ENCODE measurements at places on chromosomes 6 and 20.

DNA sequence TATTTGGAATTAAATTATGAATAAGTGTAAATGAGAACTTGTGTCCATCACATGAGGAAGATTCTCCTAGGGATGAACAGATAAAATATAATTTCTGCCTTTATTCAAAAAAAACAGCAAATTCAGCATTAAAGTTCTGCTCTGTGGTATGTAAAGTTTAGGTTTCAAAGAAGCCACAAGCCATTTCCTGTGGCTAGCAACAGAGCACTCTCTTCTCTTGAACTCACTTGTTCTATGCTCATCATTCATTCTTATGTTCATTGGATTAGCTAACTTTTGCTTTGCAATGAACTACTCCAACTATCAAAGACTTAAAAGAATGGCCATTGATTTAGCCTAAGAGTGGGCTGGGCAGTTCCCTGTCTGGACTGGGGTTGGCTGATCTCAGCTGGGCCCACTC, 20.8 kb upstream of the SNRPB2 start:
- DNase-seq = no peak

- DNase-seq = no peak
Observed at GRCh38 chr20:5654557-5654956, 95.6 kb upstream of the SHLD1 start.

- no peak for DNase-seq
Observed at GRCh38 chr6:138795809-138796603, at the start of gene ECT2L. Gene ECT2L, plus strand, starts transcription at chr6:138796087. Its CDS starts 17,188 bp downstream, at chr6:138813275.

DNA sequence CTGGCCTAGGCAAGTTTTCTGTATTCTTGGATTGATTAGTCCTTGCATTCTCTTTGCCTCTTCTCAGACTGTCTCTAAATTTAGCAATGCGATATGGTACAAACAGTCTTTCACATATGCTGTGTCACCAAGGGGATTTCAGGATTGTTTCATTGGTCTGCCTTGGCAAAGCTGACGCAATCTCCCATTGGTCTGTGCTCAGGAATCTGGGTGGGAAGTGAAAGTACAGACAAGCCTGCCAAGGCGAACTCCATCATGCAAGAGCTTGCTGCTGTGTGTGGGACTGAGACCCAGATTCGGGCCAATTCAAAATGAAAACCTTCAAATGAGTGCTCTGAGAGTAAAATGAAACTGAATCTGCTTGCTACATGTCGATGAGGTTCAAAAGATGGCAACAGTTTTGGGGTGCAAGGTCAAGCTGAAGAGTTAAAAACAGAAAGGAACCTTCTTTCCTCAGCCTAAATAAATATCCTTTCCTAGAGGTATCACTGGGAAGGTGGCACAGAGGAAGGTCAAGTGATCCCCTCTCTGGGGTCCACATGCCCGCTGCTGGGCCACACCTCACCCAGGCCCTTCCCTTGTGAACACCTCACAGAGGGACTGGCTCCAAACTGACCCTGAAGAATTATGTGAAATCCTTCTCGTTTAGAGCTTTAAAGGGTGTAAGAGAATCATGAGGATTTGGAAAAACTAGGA, 198.8 kb upstream of the PREP start:
- DNase-seq = peak; percentile 19

- no peak for DNase-seq
Observed at GRCh38 chr6:10099529-10100140, 315.2 kb downstream of the TFAP2A start.

- no peak for DNase-seq
Observed at GRCh38 chr20:15162079-15162647, 824.8 kb upstream of the FLRT3 start.

DNA sequence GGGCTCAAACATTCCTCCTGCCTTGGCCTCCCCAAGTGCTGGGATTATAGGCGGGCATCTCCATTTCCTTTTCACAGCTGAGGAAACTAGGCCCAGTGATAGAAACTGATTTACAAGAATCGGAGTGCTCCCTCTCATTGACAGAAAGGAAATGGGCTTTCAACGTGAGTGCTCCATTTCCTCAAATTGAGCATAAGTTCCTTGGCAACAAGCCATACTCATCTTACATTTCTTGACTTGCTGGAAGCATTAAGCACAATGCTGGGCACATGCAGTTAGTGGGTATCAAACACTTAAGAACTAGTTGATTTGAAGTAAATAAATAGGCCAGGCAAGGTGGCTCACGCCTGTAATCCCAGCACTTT, 54.7 kb downstream of the FGD2 start:
- no peak for DNase-seq

- DNase-seq = no peak
Observed at GRCh38 chr6:55734256-55734655, 141.1 kb downstream of the BMP5 start.

- no peak for DNase-seq
Observed at GRCh38 chr6:129102741-129103140, 219.8 kb downstream of the LAMA2 start.

DNA sequence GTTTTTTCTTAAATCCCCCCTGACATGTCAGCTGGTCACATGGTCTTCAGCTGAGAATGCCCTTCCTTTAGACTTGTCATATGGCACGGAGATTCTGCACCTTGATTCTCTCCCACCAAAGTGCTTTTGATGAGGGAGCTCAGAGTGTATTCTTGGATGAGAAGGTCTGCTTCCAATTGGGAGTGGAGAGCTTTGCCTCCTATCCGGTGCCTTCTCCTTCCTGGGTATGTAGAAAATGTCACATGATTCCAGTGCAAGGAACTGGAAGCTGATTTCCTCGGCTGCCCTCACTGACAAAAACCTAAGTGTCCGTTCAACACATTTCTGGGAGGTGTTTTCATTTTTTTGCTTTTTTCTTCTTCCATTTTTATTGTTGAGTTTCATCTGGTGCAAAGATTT, 197.2 kb downstream of the TFAP2C start:
- DNase-seq = no peak

DNA sequence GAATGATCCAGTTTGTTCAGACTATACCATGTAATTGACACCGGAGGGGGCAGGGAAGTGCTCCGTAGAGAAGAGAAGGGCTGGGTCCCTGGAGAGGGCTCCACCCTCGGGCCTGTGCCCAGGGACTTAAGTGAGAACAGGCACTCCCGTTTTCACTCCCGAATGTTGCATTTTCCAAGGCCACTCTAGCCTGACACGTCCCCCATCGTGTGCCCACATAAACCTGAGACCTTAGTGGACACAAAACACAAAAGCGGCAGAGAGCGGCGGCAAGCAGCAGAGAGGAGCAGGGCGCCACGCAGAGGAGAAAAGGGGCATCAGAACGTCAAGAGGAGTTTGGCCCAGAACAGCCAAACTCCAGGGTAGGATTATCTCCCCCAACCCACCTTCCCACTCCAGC, 1405.1 kb downstream of the GRIK2 start:
- DNase-seq = no peak

DNA sequence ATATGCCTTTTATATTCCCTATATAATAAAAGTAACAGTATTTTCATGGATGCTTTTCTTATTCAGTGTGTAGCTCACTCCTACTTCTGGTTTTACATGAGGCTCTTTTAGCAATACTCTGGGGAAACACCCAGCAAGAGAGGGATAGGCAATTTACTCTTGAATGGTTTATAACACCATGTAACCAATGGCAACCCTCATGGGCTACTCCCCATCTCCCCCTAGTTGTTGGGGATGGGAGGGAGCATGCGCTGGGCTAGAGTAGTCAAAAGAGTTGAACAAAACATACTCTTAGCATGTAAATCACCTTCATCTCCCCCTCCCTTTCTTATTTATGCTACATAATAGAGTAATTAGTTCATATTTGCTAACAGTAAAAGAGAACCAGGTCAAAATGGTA, 140.1 kb upstream of the LRFN2 start:
- no peak for DNase-seq

GRCh38 chr20:1294497-1294896, 28.4 kb downstream of the SNPH start:
- no peak for DNase-seq

DNA sequence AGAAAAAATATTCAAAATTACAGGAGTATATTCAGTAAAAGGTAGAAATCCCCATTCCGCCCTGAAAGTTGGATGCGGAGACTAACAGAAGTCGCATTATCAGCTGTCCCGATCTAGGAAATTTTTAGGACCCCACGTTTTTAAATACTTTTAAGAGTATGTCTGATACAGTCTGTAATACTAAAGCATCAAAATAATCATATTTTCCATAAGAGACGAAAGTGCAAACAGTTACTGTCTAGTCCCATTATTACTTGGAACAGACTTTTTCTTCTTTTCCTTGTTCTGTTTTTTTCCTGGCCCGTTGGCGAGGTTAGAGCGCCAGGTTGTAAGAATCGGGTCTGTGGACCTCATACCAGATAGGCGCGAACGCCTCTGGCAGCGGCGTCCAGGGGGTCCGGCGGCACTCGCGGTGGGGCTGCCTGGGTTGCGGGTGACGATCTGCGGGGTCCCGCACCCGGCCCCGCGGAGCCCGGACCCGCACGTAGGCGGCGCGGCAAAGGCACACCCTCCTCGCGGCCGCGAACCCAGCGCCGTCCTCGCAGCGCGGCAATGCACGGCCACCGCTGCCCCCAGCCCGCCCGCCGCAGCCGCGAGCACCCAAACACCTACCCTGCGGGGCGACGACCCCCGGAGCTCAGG, 460 bp downstream of the PLAGL1 start:
- DNase-seq = peak; percentile 16

DNA sequence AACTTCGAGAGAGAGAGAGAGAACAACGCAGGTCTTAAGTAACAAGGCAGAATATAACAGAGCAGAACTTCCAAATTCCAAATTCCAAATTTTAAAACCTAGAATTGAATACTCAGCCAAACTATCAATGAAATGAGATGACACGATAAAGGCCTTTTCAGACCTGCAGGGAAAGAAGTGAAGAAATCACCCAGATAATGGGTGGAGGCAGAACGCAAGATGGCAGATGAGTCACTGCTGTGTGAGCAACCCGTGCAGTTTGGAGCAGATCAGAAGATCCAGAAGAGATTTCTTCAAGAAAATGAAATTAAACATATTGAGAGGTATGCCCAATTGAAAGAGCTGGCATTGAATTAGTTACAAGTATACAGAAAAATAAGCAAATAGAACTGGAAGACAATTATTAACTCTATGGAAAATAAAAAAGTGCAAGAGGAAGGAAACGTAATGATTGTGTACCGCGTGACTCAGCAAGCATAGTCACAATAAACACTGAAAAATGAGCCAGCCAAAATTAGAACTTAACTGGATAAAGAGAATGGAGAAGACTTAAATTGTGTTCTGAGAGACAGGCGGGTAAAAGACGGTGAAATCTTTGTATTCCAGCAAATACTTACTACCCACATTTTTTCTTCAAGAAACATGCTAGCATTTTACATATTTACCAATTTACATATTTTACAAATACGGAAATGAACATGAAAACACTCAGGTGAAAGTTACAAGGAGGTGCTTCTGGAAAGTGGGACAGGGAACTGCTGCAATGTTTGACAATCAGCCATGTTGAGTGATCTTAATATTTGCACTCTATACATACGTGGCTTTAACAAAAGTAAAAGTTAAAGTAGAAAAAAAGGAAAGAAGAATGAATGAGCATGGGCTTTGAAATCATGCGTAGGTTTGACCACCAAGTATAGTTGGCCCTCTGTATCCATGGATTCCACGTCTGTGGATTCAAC, 87.9 kb upstream of the CDYL start:
- no peak for DNase-seq

DNA sequence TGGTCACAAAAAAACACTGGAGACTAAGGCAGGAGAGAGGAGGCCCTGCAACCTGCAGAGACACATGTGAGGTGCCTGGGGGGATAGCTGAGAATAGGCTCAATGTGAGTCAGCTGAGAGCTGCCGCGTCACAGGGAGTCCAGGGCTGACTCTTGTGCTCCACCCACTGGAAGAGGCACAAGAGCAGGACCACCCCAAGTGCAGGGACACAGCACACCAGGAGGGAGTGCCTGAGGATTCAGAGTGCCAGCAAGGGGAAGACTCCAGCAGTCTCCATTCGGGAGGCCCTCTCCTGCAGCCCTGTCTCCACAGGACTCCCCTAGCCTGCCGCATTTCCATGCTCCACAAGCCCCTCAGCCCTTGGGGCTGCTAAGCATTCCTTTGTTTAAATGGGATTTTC, 105.5 kb downstream of the HUS1B start:
- DNase-seq = peak; percentile 53

DNA sequence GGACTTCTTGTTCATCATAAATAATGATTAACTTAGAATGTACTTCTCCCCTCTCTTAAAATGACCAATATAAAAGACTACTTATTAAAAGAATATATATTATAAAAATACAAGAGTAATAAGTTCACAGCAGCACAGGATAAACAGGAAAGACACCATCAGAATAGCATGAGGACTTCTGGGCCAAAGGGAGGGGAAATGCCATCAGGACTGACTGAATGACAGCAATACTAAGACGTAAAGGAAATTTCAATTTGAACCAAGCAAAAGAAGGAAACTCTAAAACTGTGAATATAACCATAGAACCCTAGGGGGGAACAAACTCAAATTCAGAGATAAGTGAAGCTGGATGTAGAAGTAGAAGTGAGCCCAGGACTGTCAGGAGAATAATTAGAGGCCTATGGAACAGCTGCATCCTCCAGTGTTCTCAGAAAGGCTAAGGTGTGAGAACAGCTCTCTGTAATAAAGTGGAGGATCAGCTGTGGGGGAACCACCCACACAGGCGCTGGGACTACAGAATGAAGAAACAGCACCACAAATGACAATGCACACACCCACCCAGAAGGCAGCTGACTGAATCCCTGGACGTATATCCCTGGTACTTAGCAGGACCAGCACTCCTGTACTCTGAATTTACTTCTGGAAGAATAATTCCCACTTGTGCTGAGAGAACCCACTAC, 37.8 kb downstream of the ZHX3 start:
- DNase-seq = no peak

DNA sequence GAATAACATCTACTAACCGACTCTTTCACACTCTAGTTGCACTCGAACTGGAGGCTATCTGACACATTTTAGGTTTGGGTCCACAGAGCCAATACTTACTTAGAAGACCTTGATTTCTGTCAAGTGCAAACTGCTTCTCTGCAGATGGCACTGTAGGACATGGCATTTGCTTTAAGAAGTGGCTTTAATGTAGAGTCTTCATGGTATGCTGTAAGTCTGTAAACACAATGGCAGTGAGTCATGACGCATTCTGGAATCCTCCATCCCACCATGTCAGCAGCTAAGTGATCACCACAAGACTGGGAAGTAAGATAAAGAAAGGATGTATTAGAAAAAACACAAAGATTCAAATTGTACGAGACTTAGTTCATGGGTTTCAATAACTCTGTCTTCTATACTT, 377.0 kb upstream of the NOX3 start:
- DNase-seq = no peak

GRCh38 chr6:16595514-16596120, 165.6 kb downstream of the ATXN1 start:
- DNase-seq = no peak

DNA sequence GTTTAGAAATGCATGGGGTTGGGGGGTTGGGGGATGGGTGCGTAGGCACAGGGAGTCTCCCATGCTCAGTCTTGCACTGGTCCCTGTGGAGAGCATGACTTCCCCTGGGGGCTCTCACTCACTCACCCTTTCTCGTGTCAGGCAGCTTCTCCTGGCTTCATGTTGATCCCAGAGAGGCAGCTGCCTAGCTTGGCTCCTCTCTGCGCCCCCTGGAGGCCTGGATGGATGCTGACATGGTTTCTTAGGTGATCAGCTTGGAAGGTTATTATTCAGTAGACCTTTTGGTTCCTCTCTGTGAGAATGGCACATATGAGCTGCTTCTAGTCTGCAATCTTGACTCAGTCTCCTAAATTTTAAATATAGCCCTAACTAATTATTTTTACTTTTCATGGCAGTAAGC, 109.3 kb upstream of the FAM83B start:
- DNase-seq = no peak
